ENCODE measurements at places on chromosomes 12 and 14.

- peak; percentile 62 for DNase-seq
Measured at GRCh38 chr12:117236456-117237001, 46.3 kb upstream of the FBXO21 start.

DNA sequence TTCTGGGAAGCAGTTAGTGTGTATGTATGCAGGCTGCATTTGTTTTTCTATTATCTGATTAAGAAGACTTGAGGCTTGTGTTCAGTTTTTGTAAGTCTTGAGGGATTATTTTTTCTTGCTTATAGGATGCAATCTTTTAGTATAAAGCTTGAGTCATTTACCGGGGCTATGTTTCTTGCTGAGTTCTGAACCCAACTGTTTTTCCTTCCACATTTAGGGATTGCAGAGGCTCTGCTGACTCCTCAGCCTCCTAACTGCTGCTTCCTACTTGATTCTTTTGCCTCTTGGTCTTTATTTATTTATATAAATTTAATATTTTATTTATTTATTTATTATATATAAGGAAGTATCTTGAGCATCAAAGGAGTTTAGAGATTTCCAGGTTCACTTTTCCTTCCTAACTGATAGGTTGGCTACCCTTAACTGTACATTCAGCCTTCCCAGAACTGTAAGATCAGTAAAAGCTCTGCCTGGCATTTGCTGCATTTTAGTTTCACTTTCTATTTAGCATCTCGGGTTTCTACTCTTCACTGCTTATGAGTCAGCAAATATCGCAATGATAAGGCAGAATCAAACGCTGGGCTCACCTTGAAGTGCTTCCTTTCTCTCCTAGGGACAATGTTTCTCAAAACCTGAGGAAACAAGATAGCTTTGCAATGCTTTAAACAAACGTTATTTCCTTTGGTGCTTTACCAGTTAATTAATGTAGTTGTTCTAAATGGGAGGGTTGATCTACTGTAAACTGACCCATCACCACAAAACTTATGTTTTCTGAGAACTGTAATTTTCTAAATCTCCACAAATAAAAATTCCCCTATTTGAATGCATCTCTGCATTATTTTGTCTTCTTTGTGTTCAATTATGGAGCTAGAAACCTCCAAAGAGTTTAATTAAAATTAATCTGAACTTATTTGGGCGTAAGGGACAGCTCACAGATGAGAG is 1183.7 kb upstream of the TMEM132C start:
- DNase-seq: peak; percentile 74

- DNase-seq: no peak
Measured at GRCh38 chr12:9221483-9221882, 13.3 kb upstream of the PZP start.

DNA sequence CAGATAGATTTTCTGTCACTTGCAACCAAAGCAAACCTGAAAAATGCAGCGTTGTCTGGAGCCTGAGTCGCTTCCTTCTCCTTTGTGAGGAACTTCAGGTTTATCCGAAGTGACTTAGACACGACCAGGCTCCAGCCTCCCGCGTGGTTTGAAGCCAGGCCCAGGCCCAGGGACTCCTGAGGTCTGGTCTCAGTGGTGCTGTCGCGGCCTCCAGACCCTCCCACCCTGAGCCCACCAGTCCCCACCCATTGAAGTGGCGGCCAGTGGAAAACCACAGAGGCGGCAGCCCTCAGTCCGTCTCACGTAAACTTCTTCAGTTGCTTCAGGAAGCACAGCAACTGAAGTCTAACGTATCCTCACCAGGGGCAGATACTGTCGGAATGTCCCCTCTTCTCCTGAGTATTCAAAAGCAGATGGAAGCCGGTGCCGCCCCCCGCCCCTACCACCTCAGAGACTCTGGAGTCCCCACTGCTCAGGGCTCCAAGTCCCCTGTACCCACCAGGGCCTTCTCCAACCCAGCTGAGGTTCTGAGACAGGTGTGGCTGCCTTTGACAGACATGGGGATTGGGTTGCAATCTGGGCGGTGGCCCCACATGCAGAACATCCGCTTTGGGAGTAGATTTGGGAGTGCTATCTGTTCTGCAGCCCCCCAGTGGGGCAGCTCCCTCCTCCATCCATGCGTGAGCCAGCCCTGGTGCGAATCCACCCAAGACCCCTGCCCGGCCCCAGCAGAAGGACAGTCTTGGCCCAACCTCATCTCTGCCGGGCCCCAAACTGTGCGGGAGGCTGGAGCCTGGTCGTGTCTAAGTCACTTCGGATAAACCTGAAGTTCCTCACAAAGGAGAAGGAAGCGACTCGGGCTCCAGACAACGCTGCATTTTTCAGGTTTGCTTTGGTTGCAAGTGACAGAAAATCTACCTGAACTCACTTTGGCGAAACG is 26.6 kb upstream of the GALNT9 start:
- DNase-seq: no peak

DNA sequence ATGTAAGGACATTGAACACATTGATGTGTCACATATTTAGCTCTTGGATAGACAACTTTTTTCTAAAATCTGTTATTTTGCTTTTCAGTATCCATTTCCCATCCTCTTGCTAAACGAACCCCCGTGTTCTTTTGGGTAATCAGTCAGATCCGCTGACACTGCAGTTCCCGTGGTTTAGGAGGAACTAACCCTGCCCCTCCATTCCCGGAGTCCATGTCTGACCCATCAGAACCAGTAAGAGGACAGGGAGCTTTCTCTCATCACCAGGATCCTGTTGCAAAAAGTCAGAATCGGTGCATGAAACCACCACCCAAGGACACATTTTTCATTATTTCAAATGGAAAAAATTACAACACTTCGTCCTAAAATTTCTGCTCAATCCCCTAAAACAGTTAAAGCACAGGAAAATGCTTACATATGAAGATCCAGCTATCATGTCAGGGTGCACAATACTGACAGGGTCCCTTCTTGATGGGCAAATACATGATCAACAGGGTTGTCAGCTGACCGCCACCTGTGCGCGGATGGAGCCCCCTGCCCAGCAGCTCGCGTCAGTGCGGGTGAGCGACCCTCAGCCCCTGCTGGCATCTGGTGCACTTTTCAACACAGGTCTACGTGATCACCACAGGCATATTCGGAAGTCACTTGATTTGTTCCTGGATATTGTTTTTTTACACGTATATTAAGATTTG is 276.8 kb downstream of the ADGRD1 start:
- DNase-seq: no peak

- DNase-seq: no peak
Measured at GRCh38 chr14:98724734-98725133, 547.3 kb downstream of the BCL11B start.

- no peak for DNase-seq
Measured at GRCh38 chr14:104239185-104239775, 100.9 kb downstream of the KIF26A start.

Measured in cardiac fibroblast (primary cell).